ENCODE measurements at places on chromosomes 13 and 19. TPM values are rescaled to one million over a fixed set of nuclear protein-coding genes. Genes with fewer than 3 reads are reported as not detected.
A peak's percentile ranks its signal among the peaks of the same experiment; 100 is the strongest.

- H3K27ac ChIP-seq, result no peak overlapping the region
- H3K36me3 ChIP-seq, result peaks cover 6% of the 10 kb centered on the region
- H3K27me3 ChIP-seq, result peaks cover 3% of the 10 kb centered on the region
These were observed 20.7 kb upstream of the NANOS2 start for GRCh38 chr19:45935267-45935666.

DNA sequence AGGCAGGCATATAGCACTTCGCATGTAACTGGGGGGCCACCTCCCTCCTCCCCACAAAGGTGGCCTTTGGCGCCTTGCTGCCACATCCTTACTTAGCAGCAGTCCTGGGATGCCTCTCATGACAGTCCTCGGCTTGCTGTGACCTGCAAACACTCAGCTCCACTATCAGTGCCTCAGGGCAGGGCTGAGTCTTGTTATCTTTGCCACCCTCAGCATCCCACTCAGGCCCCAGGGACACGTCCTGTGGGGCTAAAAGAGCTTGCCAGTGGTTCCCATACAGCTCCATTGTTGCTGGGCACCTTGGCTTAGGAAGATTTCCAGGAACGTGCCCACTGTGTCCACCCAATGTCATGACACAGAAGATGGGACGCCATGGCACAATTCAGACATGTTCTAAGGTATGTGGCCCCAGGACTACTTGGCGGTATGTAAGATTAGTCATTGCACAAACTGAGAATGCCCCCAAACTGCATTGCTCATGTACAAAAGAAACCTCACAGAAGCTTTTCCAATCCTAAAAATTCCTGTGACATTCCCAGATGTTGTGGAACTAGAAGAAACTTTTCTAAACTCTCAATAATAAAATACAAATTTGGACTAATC lies 16.3 kb downstream of the DOCK9 start:
- no peak overlapping the region for H3K4me3 ChIP-seq
- no peak for DNase-seq
- H3K36me3 ChIP-seq, result no peaks in the 10 kb centered on the region
- no peak overlapping the region for H3K27ac ChIP-seq
- peaks cover 5% of the 10 kb centered on the region for H3K4me1 ChIP-seq

DNA sequence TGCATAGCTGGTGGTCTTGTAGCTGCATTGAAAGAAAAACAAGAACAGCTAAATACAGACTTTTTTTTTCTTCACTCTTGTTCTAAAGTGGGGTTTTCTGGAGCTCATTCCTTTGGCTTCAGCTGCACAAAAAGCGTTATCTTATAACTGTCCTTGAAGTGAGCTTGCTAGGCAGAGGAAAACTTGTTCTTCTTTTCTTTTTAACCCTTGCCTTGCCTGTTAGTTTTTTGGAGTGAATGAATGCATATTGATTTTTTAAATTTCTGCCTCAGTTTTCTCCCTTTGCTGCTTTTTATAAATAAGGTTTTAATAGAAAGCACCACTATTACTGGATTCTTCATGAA lies 1.5 kb downstream of the ZNF765 start:
- no peak for DNase-seq
- no peak overlapping the region for H3K27ac ChIP-seq
- H3K4me3 ChIP-seq, result peak overlapping the region; percentile 96
- H3K4me1 ChIP-seq, result peaks cover 12% of the 10 kb centered on the region
- peaks cover 1% of the 10 kb centered on the region for H3K36me3 ChIP-seq
- peaks cover 5% of the 10 kb centered on the region for H3K27me3 ChIP-seq

The TFPT gene
- total RNA-seq, result 21.9 TPM

- peaks cover 25% of the 10 kb centered on the region for H3K27me3 ChIP-seq
- no peak for DNase-seq
- H3K36me3 ChIP-seq, result no peaks in the 10 kb centered on the region
These were observed 2.7 kb upstream of the RASAL3 start for GRCh38 chr19:15466851-15467733.

DNA sequence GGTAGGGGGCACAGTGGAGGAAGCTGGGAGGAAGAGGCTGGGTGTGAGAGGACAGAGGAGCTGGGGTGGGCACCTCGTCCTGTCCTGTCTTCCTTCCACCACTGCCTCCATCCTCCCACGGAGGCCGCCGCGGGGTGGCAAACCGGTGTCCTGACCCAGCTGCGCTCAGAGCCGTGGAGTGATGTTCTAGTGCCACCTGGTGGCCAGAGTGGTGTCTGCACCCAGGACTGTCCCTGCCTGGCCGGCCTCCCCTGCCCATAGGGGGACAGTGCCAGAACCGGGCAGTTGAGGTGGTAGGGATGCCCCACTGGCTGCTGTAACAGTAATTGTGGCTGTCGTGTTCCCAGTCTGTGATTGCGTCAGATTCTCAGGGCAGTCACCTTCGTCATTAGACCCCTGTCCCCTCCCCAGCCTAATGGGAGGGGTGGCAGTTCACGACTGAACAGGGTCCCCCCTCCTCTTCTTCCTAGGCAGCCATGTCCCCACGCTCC lies 11.1 kb upstream of the ARRDC2 start:
- DNase-seq, result peak; percentile 92
- peaks cover 10% of the 10 kb centered on the region for H3K27me3 ChIP-seq
- peaks cover 9% of the 10 kb centered on the region for H3K36me3 ChIP-seq
- H3K27ac ChIP-seq, result no peak overlapping the region
- H3K4me1 ChIP-seq, result no peaks in the 10 kb centered on the region

- H3K27ac ChIP-seq, result peak overlapping the region; percentile 86
- peak overlapping the region; percentile 62 for H3K4me3 ChIP-seq
- peaks cover 4% of the 10 kb centered on the region for H3K27me3 ChIP-seq
These were observed 340.5 kb downstream of the ZNF536 start for GRCh38 chr19:30712431-30713337.

The ADGRE1 gene
- not detected for total RNA-seq

- DNase-seq, result no peak
- peaks cover 5% of the 10 kb centered on the region for H3K27me3 ChIP-seq
- peaks cover 43% of the 10 kb centered on the region for H3K4me1 ChIP-seq
These were observed 79.6 kb upstream of the POMP start for GRCh38 chr13:28579322-28579721.
